ENCODE measurements at places on chromosomes 5 and 9.

DNA sequence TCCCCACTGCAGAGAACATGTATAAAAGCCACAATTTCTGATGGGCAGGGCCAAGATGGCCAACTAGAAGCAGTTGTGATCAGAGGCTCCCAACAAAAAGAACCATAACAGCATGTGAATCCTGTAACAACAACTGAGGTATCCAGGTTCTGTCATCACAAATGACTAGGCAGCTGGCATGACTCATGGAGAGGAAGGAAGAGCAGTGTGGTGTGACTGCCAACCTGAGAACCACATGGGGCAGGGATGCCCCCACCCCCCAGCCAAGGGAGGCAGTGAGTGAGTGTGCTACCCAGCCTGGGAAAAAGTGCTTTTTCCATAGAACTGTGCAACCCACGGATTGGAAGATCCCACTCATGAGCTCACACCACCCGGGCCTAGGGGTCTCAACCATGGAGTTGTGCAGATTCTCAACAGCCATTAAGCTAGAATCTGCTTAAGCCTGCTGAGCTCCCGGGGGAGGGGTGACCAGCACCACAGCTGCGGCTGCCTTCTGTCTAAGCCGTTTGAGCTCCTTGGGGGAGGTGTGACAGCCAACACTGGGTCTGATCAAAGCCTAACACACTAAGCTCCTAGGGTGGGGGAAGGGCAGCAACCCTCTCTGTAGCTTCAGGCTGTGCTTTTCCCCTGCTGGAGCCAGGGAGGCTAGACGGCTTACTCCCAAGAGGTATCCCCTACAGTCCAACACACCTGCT is 80.1 kb upstream of the DMAC1 start:
- no peak for DNase-seq

DNA sequence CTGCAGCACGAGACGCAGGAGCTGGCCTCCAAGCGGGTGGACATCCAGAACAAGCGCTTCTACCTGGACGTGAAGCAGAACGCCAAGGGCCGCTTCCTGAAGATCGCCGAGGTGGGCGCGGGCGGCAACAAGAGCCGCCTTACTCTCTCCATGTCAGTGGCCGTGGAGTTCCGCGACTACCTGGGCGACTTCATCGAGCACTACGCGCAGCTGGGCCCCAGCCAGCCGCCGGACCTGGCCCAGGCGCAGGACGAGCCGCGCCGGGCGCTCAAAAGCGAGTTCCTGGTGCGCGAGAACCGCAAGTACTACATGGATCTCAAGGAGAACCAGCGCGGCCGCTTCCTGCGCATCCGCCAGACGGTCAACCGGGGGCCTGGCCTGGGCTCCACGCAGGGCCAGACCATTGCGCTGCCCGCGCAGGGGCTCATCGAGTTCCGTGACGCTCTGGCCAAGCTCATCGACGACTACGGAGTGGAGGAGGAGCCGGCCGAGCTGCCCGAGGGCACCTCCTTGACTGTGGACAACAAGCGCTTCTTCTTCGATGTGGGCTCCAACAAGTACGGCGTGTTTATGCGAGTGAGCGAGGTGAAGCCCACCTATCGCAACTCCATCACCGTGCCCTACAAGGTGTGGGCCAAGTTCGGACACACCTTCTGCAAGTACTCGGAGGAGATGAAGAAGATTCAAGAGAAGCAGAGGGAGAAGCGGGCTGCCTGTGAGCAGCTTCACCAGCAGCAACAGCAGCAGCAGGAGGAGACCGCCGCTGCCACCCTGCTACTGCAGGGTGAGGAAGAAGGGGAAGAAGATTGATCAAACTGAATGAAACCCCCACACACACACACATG is 654 bp downstream of the PURA start:
- peak; percentile 33 for DNase-seq

- no peak for DNase-seq
Measured at GRCh38 chr9:29297592-29297991, 1724.3 kb upstream of the C9orf72 start.

DNA sequence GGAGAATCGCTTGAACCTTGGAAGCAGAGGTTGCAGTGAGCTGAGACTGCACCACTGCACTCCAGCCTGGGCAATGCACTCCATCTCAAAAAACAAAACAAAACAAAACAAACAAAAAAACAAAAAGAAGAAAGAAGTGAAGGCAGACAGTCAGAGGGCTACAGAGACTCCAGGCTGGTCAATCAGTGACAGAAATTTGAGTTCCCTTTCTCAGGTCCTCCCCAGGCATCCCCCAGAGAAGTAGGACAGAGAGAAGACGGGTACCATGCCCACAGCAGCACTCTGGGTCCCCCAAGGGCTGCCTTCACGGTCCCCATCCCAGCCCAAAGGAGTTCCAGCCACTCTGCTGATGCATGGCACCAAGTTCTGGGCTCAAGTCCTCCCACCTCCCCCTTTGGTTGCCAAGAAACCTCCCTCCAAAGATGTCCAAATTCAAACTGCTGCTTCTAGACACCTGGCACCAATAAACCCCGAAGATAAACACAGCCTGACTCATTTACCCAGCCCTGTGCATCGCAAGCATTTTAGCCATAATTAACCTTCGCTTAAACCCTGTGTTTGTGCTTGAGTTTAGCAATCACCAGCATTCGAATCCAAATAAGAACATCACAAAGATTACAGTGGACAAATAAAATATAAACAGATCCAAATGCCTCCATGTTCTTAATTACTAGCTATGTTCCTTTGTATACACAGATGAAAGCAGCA is 24.0 kb downstream of the SEMA4D start:
- no peak for DNase-seq

DNA sequence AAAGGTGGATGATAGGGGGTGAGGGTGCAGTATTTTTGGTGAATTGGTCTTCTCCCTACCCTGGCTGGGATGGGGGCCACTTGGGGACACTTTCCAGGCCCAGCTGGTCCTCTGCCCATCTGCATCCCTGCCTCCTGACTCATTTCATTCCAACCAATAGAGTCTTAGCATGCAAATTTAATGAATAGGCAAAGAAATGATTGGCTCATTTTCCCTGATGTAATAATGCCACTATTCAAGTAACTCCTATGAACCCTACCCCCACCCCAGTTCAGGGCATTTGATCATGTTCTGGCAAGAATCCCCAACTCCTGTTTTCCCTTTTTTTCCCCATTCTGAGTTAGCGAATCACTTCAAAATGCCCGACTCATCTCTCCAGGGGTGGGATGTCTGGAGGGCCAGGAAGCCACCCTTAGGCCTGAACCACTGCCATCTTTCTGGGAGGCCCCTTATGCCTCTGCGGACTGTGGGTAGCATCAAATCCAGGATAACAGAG is 56.7 kb downstream of the PCDH1 start:
- DNase-seq: no peak

GRCh38 chr5:133287500-133287899 is 235.7 kb downstream of the HSPA4 start:
- peak; percentile 21 for DNase-seq

- no peak for DNase-seq
Measured at GRCh38 chr9:109953813-109954497, 174.0 kb downstream of the PALM2AKAP2 start.

GRCh38 chr5:18243846-18244245 is 609.6 kb downstream of the TAF11L14 start:
- DNase-seq: no peak

DNA sequence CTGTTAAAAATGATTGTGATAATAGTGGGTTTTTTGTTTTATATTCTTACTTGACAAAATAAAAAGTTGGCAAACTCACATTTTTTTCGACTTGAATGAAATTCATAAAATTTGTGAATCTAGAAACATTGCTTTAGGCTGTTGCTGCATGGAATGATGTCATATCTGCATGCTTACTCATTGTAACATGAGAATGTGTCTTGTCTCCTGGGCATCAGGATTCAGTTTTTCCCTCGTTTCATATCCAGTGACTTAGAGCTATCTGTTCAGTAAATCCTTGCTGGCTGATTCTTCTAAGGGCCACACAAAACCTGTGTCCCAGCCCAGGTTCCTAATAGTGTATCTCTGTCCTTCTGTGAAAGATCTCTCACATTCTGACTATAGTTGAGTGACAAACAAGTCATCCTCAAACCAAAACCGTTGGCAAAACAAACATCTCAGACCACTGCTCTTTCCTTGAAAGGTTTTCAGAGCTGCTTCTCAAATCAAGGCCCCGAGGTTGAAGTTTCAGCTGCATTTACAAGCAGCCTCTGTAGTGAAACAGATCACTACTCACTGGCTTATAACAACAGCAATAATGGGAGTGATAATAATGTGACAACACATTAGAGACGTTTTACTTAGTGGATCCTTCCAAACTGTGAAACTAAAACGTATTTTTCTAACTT is 95.0 kb downstream of the NPR3 start:
- DNase-seq: no peak
